Activated CD4-positive, alpha-beta T cell treated with anti-CD3 and anti-CD28 coated beads, Interleukin-2, amount 50 U/mL, for 24 hours (primary cell): ENCODE measurements at places on chromosomes 6 and 20.

DNA sequence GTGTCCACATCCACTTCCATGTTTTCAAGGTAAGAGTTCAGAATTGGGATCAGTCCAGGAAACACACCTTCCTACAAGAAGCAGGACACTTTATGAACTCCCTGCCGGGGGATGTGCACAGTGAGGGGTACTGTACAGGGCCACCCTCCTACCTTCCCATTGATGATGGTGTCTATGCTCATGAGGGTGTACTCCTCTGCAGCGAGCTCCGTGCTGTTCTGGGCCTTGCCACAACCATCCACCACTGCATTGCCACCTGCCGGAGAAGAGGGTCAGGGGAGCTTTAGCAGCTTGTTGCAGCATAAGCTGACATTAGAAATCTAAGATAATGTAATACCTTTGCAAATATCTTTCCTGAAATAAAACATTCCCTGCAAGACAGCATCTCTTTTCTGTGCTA, 44.8 kb downstream of the GCLC start:
- no peak for DNase-seq

GRCh38 chr6:43936476-43936875, 166.5 kb downstream of the VEGFA start:
- DNase-seq, result no peak

GRCh38 chr6:5865506-5866031, 141.2 kb downstream of the NRN1 start:
- DNase-seq, result no peak

- no peak for DNase-seq
These were observed 10.4 kb upstream of the TRAF3IP2 start for GRCh38 chr6:111615916-111616612.
